HFFc6 (cell line): ENCODE measurements at places on chromosomes 11 and 22. TPM values are rescaled to one million over a fixed set of nuclear protein-coding genes. Genes with fewer than 3 reads are reported as not detected.

MIOX gene
- total RNA-seq = not detected in 2 replicates

SLC17A6 gene
- not detected in 3 replicates for total RNA-seq

KCNJ11 gene
- not detected in 3 replicates for total RNA-seq

MYOD1 gene
- not detected in 3 replicates for total RNA-seq

OTOG gene
- not detected in 3 replicates for total RNA-seq

CYTH4 gene
- 0.27 TPM in 1 of 3 replicates, not detected in the others for total RNA-seq

MAP6 gene
- total RNA-seq = 0.91 to 4.4 TPM (median 2.3 TPM) in 3 replicates

DNA sequence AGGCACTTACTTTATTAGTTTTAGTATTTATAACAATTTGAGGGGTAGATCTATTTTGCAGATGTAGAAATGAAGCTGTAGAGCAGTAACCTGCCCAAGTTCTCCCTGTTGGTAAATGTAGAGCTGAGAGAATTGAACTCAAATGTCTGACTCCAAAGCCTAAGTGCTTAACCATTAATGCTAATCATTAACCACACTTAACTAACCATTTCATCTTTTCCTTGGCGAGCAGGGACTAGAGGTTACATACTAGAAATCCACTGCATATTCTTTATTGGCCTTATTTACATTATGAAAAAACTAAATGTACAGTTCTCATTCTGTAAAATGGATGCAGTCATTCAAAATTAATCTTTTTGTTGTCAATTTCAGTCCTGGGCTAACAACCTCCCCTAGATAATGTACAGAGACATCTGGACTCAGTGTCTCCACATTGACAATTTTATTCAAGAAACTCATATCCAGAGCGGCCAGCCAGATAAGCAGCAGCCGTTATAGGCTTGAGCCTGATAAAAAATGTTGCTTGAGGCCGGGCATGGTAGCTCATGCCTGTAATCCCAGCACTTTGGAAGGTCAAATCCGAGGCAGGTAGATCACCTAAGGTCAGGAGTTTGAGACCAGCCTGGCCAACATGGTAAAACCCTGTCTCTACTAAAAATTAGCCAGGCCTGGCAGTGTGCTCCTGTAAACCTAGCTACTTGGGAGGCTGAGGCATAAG is 76.7 kb upstream of the PICALM start:
- no peak for DNase-seq

- DNase-seq = no peak
Measured at GRCh38 chr11:59614277-59615119, 1.1 kb downstream of the OSBP start.

DNA sequence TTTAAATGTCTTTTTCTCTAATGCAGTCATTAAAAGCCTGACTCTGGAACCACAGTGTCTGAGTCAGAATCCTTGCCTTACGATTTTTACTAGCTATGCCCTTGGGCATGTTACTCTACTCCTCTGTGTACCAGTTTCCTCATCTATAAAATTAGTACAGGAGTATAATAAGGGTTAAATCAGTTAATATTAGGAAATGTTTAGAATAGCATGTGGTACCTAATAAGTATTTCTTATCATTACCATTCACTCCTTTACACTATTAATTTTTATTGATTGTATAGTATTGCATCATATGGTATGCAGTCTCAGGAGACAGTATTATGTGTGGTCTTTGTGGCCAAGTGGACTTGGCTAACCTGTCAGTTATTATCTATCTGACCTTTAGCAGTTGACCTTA is 68.2 kb downstream of the METTL15 start:
- DNase-seq = peak; percentile 59

GRCh38 chr22:44448271-44448830 is 49.7 kb downstream of the RTL6 start:
- peak; percentile 95 for DNase-seq
